ENCODE measurements at places on chromosomes 16 and 17. TPM values are rescaled to one million over a fixed set of nuclear protein-coding genes. Genes with fewer than 3 reads are reported as not detected.

Gene SLC6A2
- 26.1 TPM for total RNA-seq

Gene ALOX15B
- 87.8 TPM for total RNA-seq

Gene CCL5
- 2.2 TPM for total RNA-seq

DNA sequence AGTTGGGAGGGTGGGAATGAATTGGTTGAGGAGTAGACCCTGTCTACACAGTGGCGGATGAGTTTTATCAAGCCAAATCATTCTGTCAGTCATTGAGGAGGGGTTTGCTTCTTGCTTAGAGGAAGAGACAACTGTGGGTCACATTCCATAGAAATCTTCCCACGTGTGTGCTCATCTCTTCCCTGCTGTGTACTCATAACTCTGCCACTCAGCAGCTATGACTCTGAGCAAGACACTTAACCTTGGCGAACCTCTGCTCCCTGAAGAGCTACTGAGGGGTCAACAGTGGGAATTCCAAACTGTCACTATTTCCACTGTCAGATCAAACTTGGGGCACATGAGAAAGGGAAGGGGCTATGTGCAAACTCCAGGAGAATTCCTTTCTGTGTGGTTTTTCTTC lies 72.6 kb upstream of the COX10 start:
- DNase-seq: no peak

GRCh38 chr16:66369055-66369592 lies 2.6 kb downstream of the CDH5 start:
- DNase-seq: no peak

- no peak for DNase-seq
Measured at GRCh38 chr17:82929011-82929622, 89.3 kb upstream of the ZNF750 start.

DNA sequence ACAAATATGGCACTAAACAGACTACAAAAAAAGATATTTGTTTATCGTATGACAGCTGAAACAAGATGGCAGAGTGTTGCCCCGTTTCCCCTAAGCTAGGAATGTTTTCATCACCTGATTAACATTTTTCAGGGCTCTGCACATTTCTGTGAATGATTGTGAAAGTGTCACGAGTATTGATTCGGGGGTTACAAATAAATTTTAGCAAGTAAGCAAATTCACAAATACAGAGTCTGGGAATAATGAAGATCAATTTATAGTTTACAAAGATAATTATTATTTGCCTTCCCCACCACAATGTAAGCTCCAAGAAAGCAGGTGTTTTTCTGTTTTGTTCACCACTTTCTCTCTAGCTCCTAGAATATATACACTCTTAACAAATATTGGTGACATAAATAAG lies 361.2 kb upstream of the ERCC4 start:
- no peak for DNase-seq

DNA sequence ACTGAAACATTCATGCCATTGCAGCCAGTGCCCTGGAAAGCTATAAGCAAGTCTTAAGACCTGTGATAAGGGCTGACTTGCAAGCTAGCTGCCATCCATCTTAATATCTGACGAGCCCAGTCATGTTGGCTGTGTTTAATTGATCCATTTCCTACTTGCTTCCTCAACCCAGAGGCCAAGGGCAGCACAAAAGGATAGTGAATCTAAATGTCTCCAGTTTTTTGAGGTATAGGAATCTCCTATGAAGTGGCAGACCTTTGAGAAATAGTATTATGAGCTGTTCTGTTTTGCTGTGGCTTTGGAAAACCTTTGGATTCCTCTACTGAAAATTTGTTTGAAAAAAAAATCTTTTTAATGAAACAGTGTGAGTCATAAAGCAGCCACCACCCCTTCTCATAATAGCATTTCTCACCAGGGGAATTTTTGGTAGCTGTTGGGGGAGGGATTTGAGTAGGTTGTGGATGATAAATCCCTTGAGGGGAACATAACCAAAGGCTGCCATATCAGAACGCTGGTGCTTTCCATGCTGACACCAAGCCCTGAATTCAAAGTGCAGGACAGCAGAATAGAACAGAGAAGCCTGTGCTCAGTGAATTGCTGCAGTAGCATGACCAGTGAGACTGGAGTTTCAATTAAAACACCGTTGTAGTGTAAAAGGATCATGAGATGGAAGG lies 12.9 kb downstream of the ZNRF1 start:
- DNase-seq: peak; percentile 36

- peak; percentile 75 for DNase-seq
Measured at GRCh38 chr17:83006515-83007455, 72.6 kb upstream of the METRNL start.

GRCh38 chr16:57497121-57497520 lies 10.8 kb upstream of the DOK4 start:
- DNase-seq: no peak

GRCh38 chr17:61097781-61098180 lies 301.9 kb upstream of the TBX2 start:
- DNase-seq: no peak

- DNase-seq: no peak
Measured at GRCh38 chr17:11535231-11535630, 63.0 kb upstream of the DNAH9 start.

- DNase-seq: no peak
Measured at GRCh38 chr17:72382971-72383722, 262.3 kb downstream of the SOX9 start.

GRCh38 chr16:77993111-77993985 lies 29.0 kb upstream of the CLEC3A start:
- DNase-seq: peak; percentile 28

DNA sequence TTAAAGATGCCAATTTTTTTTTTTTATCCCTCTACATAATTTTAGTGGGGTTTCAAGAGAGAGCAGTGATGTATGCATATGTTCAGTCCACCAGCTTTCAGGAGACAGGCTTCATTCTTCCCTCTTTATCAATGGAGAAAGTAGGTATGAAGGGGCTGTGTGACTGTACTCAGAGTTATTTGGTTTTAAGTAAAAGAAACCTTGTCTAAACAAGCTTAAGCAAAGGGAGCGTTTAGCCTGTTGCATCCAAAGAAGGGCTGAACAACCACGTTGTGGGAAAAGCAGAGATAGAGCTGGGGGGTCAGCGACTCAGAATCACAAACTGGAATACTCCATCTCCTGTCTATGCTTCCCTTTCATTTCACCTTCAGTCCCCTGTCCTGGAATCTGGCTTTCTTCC lies 50.4 kb upstream of the HAS3 start:
- DNase-seq: no peak

DNA sequence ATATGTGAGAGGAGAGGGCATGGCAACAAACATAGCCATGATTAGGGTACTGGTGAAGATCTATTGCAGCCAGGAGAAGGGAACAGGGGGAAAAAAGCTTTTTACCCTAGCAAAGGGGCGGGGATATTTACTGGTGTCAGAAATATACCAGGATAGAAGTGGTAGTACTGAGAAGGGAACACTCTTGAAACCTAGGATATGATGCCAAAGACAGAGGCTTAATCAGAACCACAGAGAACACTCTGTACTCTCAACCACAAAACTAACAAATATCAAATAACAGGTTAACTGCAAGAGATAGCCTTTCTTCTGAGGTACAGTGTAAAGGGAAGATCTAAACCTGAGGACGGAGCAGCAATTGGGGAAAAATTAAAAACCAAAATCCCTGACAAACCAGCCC lies 112.2 kb downstream of the KIF2B start:
- no peak for DNase-seq

All from lower leg skin (tissue), 4 donors.